ENCODE measurements at places on chromosomes 1 and 21.

- no peak for DNase-seq
Measured at GRCh38 chr1:186225096-186225495, 150.0 kb downstream of the TPR start.

- DNase-seq: no peak
Measured at GRCh38 chr1:38781872-38782617, 77.5 kb downstream of the RRAGC start.

GRCh38 chr1:8089535-8090228, 63.6 kb upstream of the ERRFI1 start:
- no peak for DNase-seq

DNA sequence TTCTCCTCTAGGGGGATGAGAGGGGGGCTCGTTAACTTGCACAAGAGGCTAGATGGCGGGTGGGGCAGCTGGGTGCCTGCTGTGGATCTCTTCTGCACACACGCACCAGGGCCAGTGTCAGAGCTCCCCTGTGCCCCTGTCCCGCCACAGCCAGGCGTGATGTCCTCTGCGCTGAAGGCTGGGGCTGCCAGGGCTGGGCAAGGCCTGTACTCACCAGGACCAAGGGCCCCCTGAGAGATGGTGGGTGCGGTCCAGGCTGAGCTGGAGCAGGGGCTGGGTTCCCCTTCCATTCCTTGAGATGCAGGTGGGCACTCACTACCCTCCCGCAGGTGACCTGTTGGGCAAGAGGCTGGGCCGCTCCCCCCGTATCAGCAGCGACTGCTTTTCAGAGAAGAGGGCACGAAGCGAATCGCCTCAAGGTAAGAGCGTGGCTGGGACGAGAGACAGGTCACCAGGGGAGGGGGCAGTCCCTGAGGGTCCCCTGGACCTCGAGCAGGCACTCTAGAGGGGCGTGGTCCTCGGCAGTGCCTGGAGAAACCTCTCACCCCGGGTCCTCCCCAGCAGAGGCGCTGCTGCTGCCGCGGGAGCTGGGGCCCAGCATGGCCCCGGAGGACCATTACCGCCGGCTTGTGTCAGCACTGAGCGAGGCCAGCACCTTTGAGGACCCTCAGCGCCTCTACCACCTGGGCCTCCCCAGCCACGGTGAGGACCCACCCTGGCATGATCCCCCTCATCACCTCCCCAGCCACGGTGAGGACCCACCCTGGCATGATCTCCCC, 15.2 kb downstream of the SAMD11 start:
- no peak for DNase-seq

GRCh38 chr1:147472966-147473732, 68.2 kb upstream of the BCL9 start:
- no peak for DNase-seq

GRCh38 chr1:23613191-23614031, 54.1 kb upstream of the ID3 start:
- DNase-seq: no peak

DNA sequence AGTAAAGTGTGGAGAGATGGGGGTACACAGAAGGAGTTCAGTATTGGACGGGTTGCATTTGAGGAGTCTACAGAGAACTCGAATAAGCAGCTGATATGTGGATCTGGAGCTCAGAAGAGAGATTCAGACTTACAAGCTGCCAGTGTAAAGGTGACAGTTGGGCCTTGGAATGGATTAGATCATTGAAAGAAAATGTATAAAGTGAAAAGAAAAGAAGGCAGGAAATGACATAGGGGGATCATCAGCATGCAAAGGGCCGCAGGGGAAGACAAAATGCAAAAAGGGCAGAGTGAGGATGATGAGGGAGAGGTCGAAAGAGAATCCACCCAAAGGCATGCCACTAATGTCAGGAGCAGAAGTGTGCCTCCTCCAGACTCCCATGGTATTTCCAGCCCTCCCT, 273.3 kb downstream of the TNR start:
- no peak for DNase-seq
